ENCODE measurements at places on chromosomes 6 and 20.

DNA sequence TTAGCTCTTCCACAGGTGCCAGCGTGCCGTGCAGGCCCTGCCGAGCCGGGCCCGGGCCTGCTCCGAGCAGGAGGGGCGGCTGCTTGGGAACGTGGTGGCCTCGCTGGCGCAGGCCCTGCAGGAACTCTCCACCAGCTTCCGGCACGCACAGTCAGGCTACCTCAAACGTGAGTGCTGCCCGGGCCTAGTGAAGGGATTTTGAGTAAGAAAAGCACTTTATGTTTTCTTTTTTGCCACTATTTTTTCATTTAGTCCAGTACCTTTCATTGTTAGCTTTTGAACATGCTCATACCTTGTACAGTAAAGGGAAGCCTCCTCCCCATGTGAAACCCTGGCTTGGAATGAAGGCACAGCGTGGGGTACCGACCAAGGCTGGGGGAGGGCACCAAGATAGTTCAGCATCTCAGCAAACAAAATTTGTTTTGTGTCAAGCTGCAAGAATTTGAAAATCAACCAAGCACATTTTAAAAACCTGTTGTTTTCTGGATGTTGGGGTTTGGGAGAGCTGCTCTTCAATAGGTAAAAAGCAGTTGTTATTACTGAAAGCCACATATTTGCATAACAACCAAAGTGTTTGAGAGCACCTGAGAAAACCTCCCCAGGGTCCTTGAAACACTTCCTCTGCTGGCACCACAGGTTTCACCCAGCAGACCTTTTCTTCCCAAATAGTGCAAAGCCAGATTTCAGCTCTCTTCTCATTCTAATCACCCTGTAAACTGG is 18.4 kb downstream of the STX16 start:
- DNase-seq, result no peak

GRCh38 chr20:2108987-2109386 is 7.4 kb downstream of the STK35 start:
- no peak for DNase-seq

- no peak for DNase-seq
These were observed 140.7 kb downstream of the UBE3D start for GRCh38 chr6:82924799-82925535.

GRCh38 chr6:143362192-143362558 is 88.3 kb downstream of the ADAT2 start:
- DNase-seq, result no peak

GRCh38 chr6:111522393-111523020 is 39.5 kb upstream of the REV3L start:
- no peak for DNase-seq

- no peak for DNase-seq
These were observed 129.5 kb upstream of the MAP3K7 start for GRCh38 chr6:90716376-90716775.

DNA sequence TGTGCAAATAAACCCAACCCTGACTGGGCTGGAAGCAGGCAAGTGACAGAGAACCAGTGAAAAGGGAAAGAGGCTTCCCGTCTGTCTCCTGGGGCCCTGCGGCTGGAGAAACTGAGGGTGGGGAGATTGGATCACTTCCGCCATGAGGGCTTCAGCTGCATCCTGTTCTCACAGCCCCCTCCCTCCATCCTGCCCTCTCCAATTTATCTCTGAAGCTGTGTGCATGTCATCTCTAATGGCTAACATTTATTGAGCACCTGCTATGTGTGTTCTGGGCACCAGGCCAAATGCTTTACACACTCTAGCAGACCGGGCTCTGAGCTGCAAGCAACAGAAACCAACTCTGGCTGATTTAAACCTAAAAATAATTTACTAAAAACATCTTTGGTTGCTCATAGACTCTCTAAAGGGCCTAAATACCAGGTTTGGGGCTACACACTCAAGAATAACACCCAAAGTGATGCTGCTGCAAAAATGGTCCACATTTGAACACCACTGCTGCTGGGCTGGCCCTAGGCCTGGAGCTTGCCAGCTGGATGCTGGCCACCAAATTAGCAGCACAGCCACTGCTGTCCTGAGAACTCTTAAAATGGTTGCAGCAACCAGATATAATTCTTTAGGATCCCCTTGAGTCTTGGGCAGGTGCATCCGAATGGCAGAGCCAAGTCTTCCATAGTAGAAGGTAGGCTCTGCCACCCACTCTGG is 123.6 kb upstream of the LRFN2 start:
- DNase-seq, result no peak

- DNase-seq, result no peak
These were observed 528.9 kb downstream of the EPM2A start for GRCh38 chr6:145206247-145206907.

- DNase-seq, result no peak
These were observed 797.2 kb downstream of the BCKDHB start for GRCh38 chr6:80903711-80904110.

DNA sequence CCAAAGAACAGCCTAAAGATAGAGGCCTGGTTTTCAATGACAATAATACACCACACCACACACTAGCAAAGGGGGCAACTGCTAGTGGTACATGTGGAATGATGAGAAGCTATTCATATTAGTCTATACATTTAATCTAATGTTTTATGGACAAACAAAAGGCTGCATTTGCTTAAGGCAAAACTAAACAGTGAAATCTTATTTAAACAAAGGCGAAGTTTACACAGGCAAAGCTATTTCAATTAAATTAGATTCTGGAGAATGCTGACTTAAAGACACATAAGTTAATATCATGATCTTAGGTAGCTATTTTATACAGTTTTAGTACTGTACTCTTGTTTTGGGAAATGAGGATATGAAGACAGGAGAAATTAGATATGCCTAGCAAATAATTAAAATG is 53.9 kb upstream of the SIM1 start:
- DNase-seq, result no peak

DNA sequence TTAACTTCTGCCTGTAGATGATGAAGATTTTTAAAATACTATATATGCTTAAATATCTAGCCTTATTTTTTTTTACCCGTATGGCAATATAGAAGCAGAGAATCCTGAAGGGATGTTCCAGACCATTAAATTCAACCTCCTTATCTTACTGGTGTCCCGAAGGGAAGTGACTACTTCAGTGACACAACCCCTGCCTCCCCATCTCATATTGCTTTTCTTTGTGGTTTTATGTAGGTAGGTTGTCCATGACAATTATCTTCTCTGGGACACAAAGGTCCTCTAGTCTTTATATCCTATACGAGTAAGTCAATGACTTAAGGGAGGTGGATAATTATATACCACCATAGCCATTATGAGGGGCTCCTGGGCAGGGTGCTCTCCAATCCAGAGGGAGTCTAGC is 57.4 kb upstream of the EMILIN3 start:
- DNase-seq, result no peak

- DNase-seq, result no peak
These were observed 48.9 kb downstream of the HDDC2 start for GRCh38 chr6:125252891-125253290.

DNA sequence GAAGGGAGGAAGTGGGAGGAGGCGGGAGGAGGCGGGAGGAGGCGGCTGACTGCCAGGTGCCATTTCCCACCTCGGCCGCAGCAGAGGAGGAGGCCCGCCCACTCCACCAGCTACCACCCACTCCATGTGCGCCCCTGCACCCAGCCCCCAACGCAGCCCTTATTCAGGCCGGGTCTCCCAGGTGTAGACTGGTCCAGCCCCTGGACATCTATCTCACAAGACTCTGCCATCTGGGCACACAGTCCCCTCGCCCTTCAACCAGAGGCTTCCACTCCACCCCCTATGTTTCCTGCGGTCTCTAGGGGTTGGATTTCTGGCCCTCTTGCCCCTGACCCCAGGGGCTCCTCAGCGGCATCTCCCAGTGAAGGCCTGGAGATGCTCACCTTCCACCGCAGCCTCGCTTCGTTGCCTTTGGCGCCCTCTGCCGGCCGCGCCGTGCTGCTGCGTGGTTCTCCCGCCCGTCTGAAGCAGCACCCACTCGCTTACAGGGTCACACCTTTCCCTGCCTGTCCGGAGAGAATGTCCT is 32.6 kb upstream of the FAM83D start:
- DNase-seq, result no peak

- DNase-seq, result no peak
These were observed 135.5 kb downstream of the CDKAL1 start for GRCh38 chr6:20669571-20670314.

GRCh38 chr20:56222201-56222600 is 26.3 kb upstream of the MC3R start:
- no peak for DNase-seq

- no peak for DNase-seq
These were observed 59.3 kb downstream of the CDC5L start for GRCh38 chr6:44446626-44447300.

GRCh38 chr6:135867332-135867731 is 15.8 kb downstream of the PDE7B start:
- DNase-seq, result no peak

GRCh38 chr6:44230034-44230675 is 6.8 kb downstream of the SLC29A1 start:
- DNase-seq, result no peak

GRCh38 chr20:42399802-42400201 is 781.6 kb upstream of the CHD6 start:
- no peak for DNase-seq

DNA sequence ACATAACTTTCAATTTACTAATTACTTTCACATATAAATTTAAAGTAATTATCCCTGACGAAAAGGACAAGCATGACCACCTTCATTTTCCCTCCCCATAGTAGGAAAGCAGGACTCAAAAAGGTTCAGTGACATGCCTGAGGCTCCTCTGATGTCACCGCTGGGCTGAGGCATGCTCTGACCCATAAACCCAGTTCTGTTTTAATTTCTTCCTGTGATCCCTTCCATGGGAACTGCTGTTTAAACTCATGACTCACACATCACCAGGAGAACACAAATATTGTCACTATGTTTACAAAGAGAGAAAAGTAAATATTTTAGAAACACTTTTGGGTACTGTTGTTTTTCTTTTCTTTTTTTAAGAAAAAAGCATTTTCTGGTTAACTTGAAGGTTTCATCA is 38.0 kb upstream of the NR2E1 start:
- DNase-seq, result no peak

DNA sequence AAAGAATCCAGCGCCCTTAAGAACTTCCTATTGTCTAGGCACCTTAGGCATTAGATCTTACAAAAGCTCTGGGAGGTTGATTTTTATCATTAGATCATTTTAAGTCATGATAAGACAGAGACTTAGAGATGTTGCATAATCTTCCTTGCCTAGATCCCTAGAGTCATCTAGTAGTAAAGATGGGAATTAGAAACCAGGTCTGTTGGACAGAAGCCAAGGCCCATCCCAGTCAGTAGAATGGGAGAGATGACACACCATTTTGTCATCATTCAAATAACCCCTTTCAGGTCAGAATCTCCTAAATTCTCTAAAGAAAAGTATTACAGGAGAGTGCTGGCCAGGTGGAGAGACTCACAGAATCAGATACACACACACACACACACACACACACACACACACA is 579.1 kb downstream of the BMP2 start:
- DNase-seq, result no peak

DNA sequence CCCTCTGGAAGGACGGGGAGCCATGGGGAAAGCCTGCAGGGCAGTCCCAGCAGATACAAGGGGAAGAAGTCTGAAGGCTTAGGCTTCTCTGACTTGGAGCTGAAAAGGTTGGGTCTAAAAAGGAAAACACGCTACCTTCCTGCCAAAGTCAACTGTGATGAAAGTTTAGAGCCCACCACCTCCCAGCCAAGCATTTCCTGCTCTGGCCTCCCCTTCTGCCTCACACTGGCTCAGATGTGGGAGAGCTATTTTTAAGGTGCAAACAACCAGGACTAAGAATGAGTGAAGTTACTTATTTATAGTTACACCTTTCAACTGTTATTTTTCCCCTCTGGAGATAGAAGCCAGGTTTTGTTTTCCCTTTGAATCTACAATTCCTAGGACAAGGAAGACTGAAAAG is 21.2 kb downstream of the NEDD9 start:
- DNase-seq, result no peak

GRCh38 chr6:136429264-136430065 is 120.8 kb downstream of the MAP7 start:
- DNase-seq, result no peak

- no peak for DNase-seq
These were observed 101.6 kb downstream of the RAMACL start for GRCh38 chr6:166484863-166485262.

GRCh38 chr6:4812068-4812467 is 35.9 kb downstream of the CDYL start:
- no peak for DNase-seq

- DNase-seq, result no peak
These were observed 9.0 kb upstream of the FOXC1 start for GRCh38 chr6:1600764-1601157.

DNA sequence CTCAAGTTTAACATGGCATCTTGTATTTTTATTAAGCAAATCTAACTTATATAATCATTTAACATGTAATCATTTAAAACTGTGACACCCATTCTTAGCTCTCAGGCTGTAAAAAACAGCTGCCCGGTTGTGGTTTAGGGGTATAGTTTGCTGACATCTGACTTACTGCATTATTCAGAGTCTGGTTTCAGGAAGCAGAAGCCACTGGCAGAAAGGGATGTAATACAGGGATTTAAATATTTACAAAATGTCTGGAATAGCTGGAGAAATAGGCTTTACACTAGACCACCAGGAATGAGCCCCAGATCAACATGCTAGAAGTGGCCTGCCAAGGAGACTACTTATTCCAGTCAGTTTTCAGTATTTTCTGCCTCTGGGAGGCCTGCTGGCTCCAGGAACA is 421.1 kb downstream of the CD109 start:
- DNase-seq, result no peak

DNA sequence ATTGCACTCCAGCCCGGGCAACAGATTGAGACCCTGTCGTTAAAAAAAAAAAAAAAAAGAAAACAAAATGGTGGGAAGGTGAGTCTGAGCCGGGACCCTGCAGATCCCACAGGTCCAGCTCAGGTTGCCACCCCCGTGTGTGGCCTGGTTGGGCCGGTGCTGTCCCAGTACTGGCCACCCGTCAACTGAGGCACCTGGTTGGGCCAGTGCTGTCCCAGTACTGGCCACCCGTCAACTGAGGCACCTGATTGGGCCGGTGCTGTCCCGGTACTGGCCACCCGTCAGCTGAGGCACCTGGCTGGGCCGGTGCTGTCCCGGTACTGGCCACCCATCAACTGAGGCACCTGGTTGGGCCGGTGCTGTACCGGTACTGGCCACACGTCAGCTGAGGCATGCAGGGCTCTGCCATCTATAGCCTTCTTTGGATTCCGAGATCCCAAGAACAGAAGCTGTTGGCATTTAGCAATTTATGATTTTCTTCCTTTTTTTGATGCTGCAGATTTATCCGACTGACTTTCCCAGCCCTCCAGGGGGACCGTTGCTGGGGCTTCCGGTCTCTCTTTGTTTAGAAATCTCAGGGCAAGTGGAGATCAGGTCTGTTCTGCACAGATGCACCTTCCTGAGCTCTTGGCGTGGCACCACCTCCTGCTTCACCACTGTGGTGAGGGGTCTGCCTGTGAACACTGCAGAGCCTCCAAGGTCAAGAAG is 113.8 kb downstream of the SYCP2 start:
- DNase-seq, result no peak

GRCh38 chr6:115544765-115545671 is 515.7 kb downstream of the FRK start:
- DNase-seq, result no peak

DNA sequence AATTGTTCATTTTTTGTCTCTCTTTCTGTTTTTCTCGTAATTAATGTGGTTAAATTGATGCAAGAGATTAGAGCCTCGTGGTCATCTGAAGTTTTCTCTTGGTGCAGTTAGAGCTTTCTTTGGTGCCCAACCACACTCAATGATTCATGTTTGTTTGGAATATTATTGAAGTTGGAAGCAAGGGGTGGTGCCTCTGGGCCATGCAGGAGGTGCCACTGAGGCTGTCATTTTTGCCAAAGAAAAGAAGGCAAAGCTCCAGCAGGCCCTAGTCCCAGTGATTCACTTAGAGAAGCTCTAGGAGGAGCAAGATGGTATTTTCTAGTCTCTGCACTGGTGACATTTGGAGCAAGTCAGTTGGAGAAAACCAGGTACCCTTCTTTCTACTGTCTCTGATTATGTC is 144.5 kb upstream of the RALGAPA2 start:
- DNase-seq, result no peak

All from GOT3 (cell line).